ENCODE measurements at places on chromosomes 16 and 17. TPM values are rescaled to one million over a fixed set of nuclear protein-coding genes. Genes with fewer than 3 reads are reported as not detected.

GRCh38 chr17:75822119-75822799, 21.9 kb downstream of the UNC13D start:
- H3K27ac ChIP-seq, result no peak overlapping the region
- H3K27me3 ChIP-seq, result no peaks in the 10 kb centered on the region
- no peak for DNase-seq
- H3K4me1 ChIP-seq, result peaks cover 10% of the 10 kb centered on the region
- peaks cover 85% of the 10 kb centered on the region for H3K36me3 ChIP-seq

- no peak overlapping the region for H3K4me3 ChIP-seq
- DNase-seq, result no peak
- no peaks in the 10 kb centered on the region for H3K4me1 ChIP-seq
- no peaks in the 10 kb centered on the region for H3K27me3 ChIP-seq
These were observed 106.7 kb downstream of the TTC19 start for GRCh38 chr17:16106161-16106891.

DNA sequence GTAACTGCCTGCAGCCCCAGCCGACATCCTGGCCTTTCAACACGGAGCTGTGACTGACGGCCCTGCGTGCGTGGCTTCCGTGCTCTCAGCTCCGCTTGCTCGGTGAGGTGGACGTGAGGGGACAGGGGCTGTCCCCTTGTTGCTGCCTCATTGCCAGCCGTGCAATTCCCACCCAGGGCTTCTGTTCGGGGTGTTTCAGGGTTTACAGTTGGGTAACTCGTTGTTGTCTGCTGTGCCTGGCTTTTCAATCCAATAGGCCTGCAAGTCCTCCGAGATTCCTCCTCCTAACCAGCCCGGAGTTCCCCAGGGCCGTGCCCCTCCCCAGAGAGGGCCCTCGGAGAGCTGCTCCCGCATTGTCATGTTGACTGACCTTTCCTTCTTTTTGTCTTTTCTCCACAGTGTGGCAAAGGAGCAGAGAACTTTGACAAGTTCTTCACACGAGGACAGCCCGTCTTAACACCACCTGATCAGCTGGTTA, 31.4 kb upstream of the CACNG5 start:
- no peaks in the 10 kb centered on the region for H3K27me3 ChIP-seq
- no peaks in the 10 kb centered on the region for H3K36me3 ChIP-seq
- no peak overlapping the region for H3K4me3 ChIP-seq
- peaks cover 29% of the 10 kb centered on the region for H3K4me1 ChIP-seq

GRCh38 chr16:57178793-57179212, 7.0 kb downstream of the PSME3IP1 start:
- no peak overlapping the region for H3K4me3 ChIP-seq
- H3K27me3 ChIP-seq, result no peaks in the 10 kb centered on the region
- no peaks in the 10 kb centered on the region for H3K4me1 ChIP-seq
- H3K36me3 ChIP-seq, result no peaks in the 10 kb centered on the region

DNA sequence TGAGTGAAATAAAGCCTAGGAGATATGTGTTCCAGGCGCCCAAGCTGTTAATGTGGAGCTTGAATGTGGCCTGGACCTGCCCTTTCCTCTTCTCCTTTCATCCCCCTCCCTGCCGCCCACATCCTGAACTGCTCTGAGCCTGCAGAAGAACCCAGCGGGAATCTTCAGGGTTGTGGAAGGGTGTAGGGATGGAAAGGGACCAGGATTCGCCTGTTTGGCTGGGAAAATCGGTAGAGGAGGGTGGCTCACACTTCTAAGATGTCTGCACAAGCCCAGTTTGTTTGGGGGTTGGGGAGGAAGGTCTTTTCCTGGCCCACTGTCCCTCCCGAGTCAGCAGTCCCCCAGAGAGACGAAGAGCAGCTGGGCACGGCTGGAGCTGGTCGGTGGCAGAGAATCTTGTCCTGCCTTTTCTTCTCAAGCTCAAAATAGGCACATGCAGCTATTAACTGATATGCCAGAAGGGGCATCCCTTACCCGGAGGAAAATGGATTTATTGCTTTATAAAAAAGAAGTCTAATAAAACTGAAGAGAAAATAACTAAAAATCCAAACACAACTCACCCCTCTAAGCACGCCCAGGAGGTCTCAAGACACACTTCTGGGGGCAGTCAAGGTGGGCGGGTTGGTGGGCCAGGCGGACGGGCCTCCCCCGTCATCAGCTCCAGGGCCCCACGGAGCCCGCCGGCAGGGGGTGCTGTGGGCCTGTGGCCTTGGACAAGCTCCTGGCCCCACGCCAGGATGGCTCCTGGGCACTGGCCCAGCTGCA, 11.5 kb upstream of the PITPNA start:
- no peak overlapping the region for H3K4me3 ChIP-seq
- no peaks in the 10 kb centered on the region for H3K27me3 ChIP-seq
- H3K27ac ChIP-seq, result no peak overlapping the region
- DNase-seq, result peak; percentile 72

Gene KRTAP4-3
- not detected for total RNA-seq

- no peak overlapping the region for H3K27ac ChIP-seq
- H3K4me3 ChIP-seq, result no peak overlapping the region
These were observed 6.3 kb downstream of the UBE2O start for GRCh38 chr17:76446449-76447231.

Gene JPH3
- total RNA-seq, result 0.05 TPM

GRCh38 chr16:53043986-53044601, 8.6 kb downstream of the CHD9NB start:
- H3K36me3 ChIP-seq, result no peaks in the 10 kb centered on the region
- no peak overlapping the region for H3K4me3 ChIP-seq
- no peak for DNase-seq
- no peak overlapping the region for H3K27ac ChIP-seq

Gene AIPL1
- 0.05 TPM for total RNA-seq

GRCh38 chr17:60311186-60311585, 80.7 kb downstream of the USP32 start:
- no peaks in the 10 kb centered on the region for H3K4me1 ChIP-seq
- no peaks in the 10 kb centered on the region for H3K27me3 ChIP-seq
- H3K36me3 ChIP-seq, result peaks cover 2% of the 10 kb centered on the region
- no peak overlapping the region for H3K4me3 ChIP-seq
- no peak for DNase-seq
- no peak overlapping the region for H3K27ac ChIP-seq

DNA sequence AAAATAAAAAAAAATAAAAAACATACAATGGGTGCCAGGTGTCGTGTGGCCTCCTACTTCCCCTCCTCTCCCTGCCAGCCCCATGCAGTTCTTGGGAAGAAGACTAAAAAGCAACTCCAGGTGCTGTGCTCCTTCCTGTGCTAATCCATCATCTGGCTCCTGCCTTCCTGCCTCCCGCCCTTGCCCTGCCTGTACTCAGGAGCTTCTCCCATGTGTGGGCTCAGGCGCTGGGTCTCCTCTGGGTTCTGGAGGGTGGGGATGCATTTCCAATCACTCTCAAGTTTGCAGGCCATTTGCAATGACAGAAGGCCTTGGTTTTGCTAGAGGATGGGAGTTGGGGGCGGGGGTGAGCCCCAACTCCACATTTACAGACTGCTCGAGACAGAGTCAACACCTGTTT, 122.9 kb downstream of the SDK2 start:
- no peaks in the 10 kb centered on the region for H3K4me1 ChIP-seq
- no peak for DNase-seq

- H3K36me3 ChIP-seq, result no peaks in the 10 kb centered on the region
- no peak overlapping the region for H3K27ac ChIP-seq
- peaks cover 30% of the 10 kb centered on the region for H3K4me1 ChIP-seq
- H3K4me3 ChIP-seq, result no peak overlapping the region
- no peaks in the 10 kb centered on the region for H3K27me3 ChIP-seq
- no peak for DNase-seq
These were observed 19.7 kb downstream of the QPRT start for GRCh38 chr16:29698484-29699323.

- peak overlapping the region; percentile 36 for H3K27ac ChIP-seq
- no peak for DNase-seq
These were observed 4.6 kb upstream of the CLDN9 start for GRCh38 chr16:3007957-3008689.

Gene HSD17B1
- 1.1 TPM for total RNA-seq

GRCh38 chr17:53942898-53943297, 120.2 kb downstream of the KIF2B start:
- H3K4me3 ChIP-seq, result no peak overlapping the region
- H3K27ac ChIP-seq, result no peak overlapping the region
- no peaks in the 10 kb centered on the region for H3K27me3 ChIP-seq
- H3K36me3 ChIP-seq, result no peaks in the 10 kb centered on the region
- DNase-seq, result no peak

- no peaks in the 10 kb centered on the region for H3K36me3 ChIP-seq
- H3K4me1 ChIP-seq, result peaks cover 15% of the 10 kb centered on the region
- no peak overlapping the region for H3K27ac ChIP-seq
- H3K27me3 ChIP-seq, result peaks cover 33% of the 10 kb centered on the region
These were observed 15.6 kb upstream of the CBFB start for GRCh38 chr16:67013233-67013822.

DNA sequence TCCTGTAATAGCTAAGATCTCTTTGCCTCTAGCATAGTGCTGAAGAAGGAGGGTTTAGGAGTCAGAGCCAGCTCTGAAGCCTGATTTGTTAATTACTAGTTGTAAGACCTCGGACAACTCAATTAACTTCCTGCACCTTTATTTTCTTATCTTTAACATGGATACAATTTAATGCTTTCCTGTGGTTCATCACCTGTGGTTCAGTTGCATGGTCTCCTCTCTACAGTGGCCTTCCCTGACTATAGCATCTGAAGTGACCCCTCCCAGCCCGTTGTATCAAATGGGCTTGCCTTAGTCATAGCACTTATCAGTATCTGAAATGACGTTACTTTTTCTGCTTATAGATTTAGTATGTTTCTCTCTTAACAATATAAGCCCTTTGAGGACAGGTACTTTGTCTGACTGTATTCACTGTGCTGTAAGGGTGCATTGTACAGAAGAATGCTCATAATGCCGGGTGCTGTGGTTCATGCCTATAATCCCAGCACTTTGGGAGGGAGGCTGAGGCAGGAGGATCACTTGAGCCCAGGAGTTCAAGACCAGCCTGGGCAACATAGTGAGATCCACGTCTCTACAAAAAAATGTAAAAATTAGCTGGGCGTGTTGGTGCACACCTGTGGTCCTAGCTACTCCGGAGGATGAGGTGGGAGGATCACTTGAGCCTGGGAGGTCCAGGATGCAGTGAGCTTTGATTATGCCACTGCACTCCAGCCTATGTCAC, 2.6 kb upstream of the NDE1 start:
- H3K4me3 ChIP-seq, result no peak overlapping the region
- no peaks in the 10 kb centered on the region for H3K27me3 ChIP-seq
- no peak for DNase-seq
- H3K36me3 ChIP-seq, result peaks cover 2% of the 10 kb centered on the region
- H3K4me1 ChIP-seq, result peaks cover 3% of the 10 kb centered on the region

DNA sequence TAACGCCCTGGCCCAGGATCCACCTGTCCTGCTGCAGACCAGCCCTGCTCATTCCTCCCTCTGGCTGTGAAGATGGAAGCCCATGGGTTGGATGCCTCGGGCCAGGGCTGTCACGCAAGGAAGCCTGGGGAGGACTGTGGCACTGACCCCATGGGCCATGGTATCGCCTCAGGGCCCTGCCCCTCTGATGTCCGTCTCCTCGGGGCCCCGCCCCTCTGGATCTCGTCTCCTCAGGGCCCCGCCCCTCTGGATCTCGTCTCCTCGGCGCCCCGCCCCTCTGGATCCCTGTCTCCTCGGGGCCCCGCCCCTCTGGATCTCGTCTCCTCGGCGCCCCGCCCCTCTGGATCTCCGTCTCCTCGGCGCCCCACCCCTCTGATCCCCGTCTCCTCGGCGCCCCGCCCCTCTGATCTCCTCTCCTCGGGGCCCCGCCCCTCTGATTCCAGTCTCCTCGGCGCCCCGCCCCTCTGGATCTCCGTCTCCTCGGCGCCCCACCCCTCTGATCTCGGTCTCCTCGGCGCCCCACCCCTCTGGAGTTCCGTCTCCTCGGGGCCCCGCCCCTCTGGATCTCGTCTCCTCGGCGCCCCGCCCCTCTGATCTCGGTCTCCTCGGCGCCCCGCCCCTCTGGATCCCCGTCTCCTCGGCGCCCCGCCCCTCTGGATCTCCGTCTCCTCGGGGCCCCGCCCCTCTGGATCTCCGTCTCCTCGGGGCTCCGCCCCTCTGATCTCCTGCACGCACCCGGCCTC, 24.0 kb downstream of the METRNL start:
- H3K36me3 ChIP-seq, result no peaks in the 10 kb centered on the region
- DNase-seq, result no peak
- H3K4me1 ChIP-seq, result peaks cover 11% of the 10 kb centered on the region
- no peak overlapping the region for H3K27ac ChIP-seq

DNA sequence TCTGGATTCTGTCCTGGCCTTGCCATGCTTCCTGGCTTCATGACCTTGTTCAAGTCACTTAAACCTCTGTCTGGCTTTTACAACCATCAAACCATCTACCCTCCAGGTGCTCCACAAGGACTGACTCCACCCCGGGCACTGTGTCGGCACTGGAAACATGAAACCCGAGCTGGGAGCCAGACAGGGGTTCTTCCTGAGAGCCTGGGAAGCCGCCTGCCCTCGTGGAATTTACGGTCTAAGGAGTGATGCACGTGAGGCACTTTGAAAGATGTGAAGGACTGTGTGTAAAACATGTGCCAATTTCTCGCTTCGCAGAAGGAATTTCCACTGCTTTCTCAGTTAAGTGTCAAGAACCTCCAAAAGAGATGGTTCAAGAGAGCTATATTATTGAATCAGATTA, 11.6 kb downstream of the CDK5R1 start:
- H3K4me1 ChIP-seq, result peaks cover 26% of the 10 kb centered on the region
- H3K27ac ChIP-seq, result no peak overlapping the region
- H3K36me3 ChIP-seq, result no peaks in the 10 kb centered on the region
- H3K27me3 ChIP-seq, result peaks cover 18% of the 10 kb centered on the region

Gene ITGA2B
- 0.38 TPM for total RNA-seq

DNA sequence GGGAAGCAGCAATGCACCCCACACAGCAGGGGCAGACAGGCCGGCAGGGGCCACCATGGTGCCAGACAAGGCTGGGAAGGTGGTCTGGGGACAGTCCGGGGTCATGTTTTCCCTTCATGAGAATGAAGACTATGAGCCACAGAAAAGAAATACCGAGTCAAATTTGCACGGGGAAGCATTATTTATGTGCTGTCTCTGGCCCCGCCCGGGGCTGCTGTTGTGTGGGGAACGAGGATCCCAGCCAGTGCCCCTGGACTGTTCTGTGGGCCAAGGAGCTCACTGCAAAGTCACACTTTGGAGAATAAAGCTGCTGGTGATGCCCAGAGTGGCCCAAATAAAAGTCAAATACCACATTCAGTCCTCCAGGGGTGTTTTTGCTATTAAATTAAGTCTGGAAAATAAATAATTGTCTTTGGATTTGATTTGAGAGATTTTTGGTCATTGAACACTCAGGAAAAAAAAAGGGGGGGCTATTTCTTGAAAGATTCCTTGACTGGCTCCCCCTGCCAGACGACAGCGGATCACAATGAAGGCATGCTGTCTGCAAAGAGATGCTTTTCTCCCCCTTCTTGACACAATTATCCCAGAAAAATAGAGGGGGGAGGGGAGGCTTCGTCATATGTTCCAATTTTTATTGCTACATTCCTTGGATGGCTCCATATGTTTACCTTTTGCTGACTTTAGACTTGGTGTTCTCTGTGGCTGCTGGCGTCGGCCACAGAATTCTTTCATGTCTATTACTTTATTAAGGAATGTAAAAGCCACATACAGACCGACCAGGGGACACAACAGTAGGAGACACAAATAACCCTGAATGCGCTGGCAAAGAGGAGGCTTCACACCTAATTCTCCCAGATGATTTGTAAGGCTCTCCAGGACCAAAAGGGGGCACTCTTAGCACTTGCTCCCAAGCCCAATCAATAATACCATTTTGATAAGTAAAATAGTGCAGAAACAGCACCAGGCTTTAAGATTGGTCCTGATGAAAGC, 27.1 kb upstream of the ANKFN1 start:
- DNase-seq, result peak; percentile 28
- no peak overlapping the region for H3K27ac ChIP-seq
- no peak overlapping the region for H3K4me3 ChIP-seq
- H3K36me3 ChIP-seq, result no peaks in the 10 kb centered on the region
- no peaks in the 10 kb centered on the region for H3K4me1 ChIP-seq

Gene ABCC3
- total RNA-seq, result 1.8 TPM

Gene KRTAP3-1
- total RNA-seq, result not detected

Gene RAB26
- total RNA-seq, result 0.28 TPM
